ENCODE measurements at places on chromosomes 5 and 9.
A peak's percentile ranks its signal among the peaks of the same experiment; 100 is the strongest.

- no peak for DNase-seq
These were observed 494 bp upstream of the CXXC5 start for GRCh38 chr5:139647506-139648204.

GRCh38 chr5:33675958-33676464 is 215.8 kb downstream of the ADAMTS12 start:
- no peak for DNase-seq

DNA sequence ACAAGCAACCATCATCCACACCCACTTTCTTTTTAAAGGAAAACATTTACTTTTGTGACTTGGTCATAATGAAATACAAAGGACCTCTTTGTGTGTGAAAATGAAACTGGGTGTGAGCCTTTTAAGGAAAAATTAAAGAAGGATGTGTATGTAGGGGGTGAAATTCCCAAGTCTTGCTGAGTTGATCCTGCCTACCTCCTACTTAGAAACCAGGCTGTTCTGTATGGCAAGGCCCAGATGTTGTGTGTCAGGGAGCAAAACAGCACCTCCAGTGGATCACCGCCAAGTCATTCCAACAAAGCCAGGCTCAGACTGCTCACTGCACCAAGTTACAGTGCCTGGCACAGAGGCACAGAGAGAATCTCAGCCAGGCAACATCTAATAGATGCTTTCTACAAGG is 198.5 kb upstream of the FBN2 start:
- DNase-seq, result peak; percentile 61

DNA sequence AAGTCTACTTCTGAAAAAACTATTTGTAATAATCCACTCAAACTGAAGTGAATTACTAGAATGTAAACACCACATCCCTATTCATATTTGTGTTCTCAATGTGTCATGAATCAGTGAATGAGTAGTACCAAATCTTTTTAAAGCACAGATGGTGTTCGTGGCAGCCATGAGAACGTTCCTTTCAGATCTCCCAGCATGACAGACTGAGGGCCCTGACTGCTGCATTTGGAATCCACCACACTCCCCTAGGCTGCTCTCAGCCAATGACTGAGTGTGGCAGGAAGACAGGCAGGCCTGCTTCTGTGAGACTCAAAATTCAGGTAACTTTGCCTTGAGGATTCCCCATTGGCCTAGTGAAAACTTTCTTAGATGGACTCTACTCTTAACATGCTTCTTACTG is 10.9 kb upstream of the JMY start:
- DNase-seq, result no peak

DNA sequence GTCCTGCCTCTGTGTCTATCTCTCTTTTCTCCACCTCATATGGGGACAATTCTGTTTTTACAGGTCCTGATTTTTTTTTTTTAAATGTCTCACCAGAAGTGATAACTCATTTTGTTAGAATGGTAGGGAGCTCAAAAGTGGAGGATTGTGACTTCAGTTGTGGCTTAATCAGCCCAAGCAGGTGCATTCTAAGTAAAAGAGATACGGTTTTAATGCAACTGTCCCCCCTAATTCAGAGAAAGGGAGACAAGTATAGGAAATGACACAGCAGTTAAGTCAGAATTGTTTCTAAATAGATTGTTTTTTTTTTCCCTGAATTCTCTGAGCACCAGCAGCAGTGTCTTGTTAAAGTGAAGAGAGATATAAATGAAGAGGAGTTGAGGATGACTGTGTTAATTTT is 24.5 kb downstream of the MAST4 start:
- DNase-seq, result no peak

GRCh38 chr9:84139296-84140070 is 158.9 kb downstream of the RMI1 start:
- peak; percentile 44 for DNase-seq

DNA sequence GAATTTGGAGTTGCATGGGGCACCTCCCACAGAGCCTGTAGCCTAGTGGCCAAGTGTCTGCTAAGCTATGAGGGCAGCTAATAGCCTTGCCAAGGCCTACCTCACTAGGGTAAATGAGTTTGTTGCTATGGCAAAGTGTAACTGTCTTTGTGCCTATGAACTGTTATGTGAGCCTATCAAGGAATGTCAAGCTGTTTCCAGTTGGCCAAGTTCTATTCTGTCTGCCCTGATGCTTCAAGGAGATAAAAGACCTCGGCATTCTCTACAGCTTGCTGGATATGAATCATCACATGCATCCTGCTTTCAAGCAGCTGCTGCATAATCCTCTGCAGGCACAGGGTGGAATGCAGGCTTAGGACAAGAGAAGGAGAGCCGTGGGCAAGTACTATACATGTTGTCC is 69.8 kb upstream of the CCDC112 start:
- DNase-seq, result no peak

GRCh38 chr5:65100911-65101631 is 332.3 kb downstream of the CWC27 start:
- no peak for DNase-seq

GRCh38 chr5:169248550-169248949 is 52.4 kb downstream of the SLIT3 start:
- DNase-seq, result no peak

DNA sequence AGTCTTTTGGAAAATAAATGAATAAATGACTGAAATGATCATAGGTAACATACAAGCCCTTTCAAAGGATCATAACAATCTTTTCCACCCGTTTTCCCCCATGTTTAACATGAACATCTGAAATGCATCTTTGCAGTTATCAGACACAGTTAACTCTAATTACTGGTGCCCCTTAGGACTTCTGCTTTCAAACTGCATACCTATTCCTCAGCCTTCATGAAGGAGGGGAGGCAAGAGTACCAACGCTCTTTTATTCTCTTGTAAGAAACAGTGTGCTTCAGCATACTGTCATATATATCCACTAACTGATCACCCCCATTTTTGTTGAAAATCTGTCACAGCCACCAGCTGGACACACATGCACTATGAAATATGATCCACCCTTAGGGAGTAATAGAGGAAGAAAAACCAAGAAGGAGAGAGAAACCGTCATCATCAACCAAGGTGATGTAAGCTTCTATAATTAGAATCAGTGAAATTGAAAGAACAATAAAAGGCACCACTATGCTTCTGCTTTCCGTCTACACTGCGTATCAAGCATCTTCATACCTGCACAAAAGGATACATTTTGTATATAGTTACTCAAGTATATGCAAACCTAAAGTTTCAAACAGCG is 98.7 kb downstream of the RAPGEF6 start:
- no peak for DNase-seq

- no peak for DNase-seq
These were observed 167.2 kb downstream of the HMHB1 start for GRCh38 chr5:143979044-143979690.

GRCh38 chr9:21945606-21946005 is 48.6 kb downstream of the CDKN2A start:
- no peak for DNase-seq

GRCh38 chr9:116160676-116161571 is 7.3 kb downstream of the PAPPA start:
- DNase-seq, result no peak

- DNase-seq, result no peak
These were observed 156.0 kb upstream of the MAST4 start for GRCh38 chr5:66440202-66440680.

DNA sequence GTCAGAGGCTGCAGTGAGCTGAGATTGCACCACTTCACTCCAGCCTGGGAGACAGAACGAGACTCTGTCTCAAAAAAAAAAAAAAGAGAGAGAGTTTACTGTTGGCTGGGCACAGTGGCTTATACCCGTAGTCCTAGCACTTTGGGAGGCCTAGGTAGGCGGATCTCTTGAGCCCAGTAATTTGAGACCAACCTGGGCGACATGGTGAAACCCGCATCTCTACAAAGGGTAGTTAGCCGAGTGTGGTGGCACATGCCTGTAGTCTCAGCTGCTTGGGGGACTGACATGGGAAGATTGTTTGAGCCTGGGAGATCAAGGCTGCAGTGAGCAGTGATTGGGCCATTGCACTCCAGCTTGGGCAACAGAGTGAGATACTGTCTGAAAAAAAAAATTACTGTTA is 12.6 kb downstream of the HABP4 start:
- no peak for DNase-seq

GRCh38 chr9:129023036-129023907 is 4.9 kb downstream of the SH3GLB2 start:
- DNase-seq, result peak; percentile 61
